ENCODE measurements at places on chromosomes 2 and 18.

DNA sequence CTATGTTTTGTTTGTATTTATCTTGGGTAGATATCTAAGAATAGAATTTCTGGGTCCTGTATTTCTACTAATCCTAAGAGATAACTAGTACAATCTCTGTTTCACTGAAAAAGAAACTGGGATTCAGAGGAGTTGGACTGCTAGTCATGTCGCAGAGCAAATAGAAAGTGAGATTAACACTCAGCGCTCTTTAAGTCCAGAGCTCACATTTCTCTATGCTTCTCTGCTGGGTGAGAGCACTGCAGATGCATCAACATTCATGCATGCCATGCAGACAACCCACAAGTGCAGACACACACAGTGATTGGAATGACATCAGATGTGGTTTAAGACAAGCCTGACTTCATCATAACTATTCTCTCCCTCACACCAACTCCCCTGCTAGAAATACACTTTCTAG is 563.8 kb downstream of the TDRD15 start:
- no peak for DNase-seq

DNA sequence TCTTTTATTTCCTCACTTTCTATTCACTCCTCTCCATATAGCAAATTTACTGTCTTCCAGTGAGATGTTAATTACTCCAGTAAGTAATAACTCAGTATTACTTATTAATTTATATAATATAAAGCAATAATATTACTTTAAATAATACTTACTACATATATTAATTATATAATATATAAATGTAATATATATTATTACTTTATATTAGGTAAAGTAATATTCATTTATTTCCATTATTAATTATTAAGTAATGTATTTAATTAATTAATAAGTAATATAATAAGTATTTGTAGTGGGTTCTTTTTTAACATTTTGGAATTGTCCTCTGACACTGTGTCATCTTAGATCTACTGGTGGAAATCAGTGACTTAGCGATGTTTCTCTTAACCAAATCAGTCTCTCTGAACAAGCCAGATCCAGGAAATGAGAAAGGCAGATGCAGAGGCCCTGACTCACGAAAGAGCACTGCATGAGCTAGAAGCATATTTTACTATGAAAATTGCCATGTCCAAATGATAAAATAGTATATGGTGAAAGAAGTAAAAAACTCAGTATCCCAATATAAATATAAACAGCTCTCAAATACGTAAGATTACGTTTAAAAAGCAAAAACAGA is 115.9 kb downstream of the DSEL start:
- no peak for DNase-seq

DNA sequence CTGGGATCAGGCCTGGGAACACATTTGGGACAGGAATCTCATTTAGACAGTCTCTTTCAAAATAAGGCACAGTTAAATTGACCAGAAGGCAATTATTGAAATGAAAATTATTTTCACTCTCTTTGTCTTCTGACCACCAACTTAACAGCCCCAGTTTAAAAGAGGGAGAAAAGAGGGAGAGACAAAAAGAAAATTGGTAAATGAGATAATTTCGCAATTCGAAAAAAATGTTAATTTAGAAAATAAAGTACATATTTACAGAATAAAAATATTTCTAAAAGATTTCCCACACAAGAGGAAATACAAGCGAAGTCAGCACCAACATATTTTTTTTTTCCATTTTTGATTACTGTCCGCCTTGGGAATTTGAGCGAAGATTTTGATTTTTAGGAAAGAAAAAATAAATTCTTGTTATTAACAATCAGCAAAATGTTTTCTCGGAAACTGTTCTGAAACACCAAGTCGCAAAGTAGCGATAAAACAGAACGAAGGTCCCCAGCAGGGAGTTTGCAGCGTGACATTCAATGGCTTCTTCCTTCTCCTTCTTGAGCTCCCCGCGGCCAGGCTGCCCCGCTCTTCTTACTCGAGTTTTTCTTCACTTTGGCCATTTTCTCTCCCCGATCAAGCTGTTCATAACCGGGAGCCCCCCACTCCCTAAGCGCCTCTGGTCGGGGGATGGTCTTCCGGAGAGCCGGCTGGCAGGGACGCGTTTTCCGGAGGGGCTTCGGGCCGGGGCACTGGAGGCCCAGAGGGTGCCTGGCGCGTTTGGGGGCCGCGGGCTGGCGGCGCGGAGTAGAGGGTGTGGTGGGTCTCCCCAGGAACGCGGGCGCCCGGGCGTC is 5.0 kb downstream of the SP9 start:
- DNase-seq: no peak

DNA sequence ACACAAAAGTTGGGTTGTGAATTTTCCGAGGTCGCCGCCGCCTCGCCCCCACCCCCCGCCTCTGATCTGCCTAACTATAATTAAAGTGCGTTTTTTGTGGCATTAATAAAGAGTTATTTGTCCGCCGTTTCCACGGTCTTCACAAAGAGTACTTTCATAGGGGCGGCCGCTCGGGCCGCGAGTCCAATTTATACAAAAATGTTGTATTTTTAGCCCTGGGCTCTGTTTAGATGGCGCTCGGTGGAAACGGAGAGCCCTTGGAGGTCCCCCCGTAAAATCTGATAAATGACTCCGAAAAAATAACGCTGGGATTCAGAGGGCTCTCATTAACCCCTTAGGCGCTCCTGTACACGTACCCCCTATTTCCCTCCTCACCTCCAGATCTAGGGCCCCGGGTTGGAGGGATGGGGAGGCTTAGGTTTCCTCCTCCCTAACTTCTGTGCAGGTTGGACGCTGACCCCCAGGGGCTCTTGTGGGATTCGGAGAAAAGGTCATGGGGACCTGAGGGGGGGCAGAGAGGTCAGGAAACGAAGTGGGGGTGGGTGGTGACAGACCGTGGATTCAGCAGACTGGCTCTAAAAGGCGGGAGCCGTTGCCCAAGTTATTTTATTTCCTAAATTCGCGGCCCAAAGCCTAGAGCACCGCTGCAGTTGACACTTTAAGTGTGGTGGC is 1.9 kb downstream of the CYP26B1 start:
- DNase-seq: no peak

DNA sequence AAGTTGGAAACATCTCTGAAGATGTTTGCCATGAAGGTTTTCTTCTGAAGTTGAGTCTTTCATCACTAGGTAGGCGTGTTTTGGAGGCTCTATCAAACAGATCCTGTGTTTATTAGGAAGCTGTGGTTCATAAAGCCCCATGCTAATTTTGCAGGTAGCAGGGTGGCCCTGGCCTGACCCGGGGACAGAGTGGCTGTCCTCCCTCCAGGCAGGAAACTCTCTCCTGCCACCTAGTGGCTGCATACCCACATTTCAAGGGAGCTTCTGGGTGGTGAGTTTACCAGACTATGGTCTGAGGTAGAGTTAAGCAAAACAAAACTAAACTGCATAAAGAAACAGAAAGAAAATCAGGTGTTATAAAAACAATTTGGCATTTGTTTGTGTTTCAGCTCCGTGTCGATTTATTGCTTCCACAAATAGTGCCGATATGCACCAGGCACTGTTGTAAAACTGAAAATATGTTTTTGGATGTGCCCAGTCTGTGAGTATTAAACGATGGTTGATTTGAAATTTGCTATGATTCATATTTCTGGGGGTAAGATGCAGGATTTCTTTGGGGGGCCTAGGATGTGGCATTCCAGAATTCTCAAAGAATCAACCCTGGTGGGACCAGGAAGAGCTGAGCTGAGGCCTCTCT is 26.0 kb upstream of the IL37 start:
- peak; percentile 46 for DNase-seq

DNA sequence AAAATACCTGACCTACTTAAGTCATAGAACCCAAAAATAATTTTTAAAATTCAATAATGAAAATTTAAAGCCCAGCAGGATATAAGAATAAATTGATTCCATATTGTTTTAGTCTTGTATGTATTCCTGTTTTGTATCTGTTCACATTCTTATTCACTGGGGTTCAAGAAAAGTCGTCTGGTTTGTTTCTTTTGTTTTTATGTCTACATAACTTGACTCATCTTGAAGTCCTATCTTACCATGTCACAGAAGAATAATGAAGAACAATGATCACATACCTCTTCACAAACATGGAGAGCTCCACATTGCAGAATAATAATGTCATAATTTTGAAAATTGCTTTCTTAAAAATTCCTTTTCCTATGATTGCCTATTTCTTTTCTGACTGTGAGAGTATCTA is 43.4 kb upstream of the LRP1B start:
- DNase-seq: no peak

- no peak for DNase-seq
Observed at GRCh38 chr2:238698072-238698352, 149.9 kb upstream of the TWIST2 start.

GRCh38 chr2:215401896-215402379 is 33.9 kb downstream of the FN1 start:
- DNase-seq: no peak

- no peak for DNase-seq
Observed at GRCh38 chr2:108414945-108415344, 34.1 kb upstream of the GCC2 start.

DNA sequence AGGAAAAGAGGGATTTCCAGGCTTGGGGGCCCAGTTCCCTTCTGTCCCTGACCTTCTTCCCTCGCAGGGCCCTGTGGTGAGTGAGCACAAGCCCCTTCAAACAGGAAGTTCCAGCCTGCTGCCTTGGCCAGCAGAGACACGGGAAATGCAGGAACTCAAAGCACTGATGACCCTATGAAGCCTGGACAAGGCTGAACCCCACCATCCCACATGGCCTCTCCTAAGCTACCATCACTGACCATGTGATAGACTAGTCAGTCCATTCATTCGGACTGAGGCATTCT is 196.4 kb downstream of the TNS1 start:
- no peak for DNase-seq

DNA sequence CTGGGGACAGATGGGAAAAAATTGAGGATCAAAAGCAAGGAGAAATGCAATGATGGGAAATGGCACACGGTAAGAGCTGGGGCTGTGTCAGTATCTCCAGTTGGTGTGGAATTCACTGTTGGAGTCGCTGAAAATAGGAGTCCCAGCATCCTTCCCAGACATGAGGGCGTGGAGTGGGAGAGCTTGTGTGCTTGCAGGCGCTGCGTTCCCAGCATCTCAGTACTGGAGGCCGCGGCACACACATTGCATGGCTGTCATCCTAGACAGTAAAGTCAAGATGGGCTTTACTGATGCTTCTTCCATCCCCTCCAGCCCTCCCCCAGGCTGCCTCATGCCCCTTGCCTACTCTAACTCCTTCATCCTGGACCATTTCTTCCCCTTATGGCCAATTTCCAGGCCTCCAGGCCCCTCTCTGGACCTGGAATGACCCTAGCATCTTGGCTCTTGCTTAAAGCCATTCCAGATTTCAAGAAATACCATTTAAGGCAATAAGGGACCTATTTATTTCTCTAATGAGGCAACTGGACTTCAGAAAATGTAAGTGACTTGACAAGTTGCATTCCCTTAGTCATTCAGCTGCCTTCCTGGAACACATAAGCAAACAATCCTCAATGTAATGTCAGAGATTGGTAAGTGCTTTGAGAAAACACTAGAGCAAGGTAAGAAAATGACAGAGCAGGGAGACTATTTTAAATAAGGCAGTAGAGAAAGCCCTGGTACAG is 70.5 kb upstream of the TTC39C start:
- no peak for DNase-seq

GRCh38 chr2:170221317-170222288 is 43.7 kb downstream of the MYO3B start:
- DNase-seq: no peak

GRCh38 chr2:225164401-225165050 is 122.3 kb upstream of the DOCK10 start:
- DNase-seq: no peak

- DNase-seq: no peak
Observed at GRCh38 chr18:32301361-32301760, 111.5 kb downstream of the MEP1B start.

DNA sequence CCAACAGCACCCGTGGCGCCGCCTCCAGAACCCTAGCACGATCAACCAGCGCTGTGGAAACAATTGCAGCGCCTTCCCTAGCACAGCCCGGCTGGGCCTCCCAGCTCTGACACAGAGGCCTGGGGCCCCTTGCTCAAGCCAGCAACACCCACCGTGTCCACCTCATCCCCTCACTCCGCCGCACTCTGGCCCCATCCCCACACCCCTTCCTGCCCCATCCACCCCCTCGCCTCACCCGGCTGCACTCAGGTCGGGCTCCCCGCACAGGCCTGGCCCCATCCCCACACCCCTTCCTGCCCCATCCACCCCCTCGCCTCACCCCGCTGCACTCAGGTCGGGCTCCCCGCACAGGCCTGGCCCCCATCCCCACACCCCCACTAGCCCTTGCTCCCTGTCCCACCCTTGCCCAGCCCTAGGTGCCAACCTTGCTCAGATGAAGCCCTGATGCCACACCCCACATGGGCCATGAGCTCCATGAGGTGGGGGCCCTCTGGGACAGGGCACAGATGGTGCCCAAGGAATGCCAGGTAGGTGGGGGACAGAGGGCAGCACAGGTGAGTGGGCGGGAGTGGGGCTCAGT is 28.7 kb downstream of the KIF1A start:
- no peak for DNase-seq

DNA sequence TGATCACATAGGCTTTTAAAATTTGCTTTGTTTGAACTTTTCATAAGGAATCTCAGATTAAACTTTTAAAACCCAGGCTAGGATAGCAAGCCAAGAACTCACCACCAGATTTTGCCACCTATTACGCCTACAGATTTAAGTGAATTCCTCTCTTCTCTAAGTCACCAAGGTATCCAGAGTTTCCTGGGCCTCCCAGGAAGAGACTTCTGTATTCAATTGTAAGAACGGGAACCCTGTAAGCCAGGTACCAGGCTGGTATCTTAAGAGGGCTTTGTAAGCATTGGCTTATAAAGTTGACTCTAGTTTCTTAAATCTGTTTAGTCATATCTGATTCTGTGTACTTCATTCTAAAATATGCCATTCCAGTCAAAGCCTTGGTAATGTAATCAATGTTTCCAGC is 285.1 kb downstream of the MBD5 start:
- no peak for DNase-seq

DNA sequence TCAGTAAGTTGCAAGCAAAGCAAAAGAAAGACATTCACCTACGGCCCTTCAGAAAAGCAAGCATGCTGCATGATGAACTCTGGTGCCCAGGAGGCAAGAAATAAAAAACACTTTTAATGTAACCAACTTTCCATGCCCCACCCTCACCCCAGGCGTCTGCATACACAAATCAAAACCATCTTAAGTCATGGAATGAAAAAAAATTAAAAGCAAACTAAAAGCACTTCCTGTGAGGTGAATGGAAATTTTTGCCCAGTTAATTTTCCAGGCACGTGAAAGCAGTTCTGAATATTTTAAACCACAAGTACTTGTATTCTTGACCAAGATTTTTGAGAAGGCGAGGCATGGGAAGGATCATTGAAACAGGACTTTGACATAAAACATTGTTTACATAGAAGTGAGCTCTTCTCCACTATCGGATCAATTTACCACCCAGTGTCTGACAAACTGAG is 2.5 kb upstream of the ICOS start:
- DNase-seq: no peak

Data from stimulated activated CD8-positive, alpha-beta memory T cell treated with anti-CD3 and anti-CD28 coated beads, Interleukin-4, amount 100 ng/mL, for 1 hour (primary cell).